Fibroblast of lung (primary cell): ENCODE measurements at places on chromosomes 7 and 10.
A peak's percentile ranks its signal among the peaks of the same experiment; 100 is the strongest.

GRCh38 chr10:95664543-95664942 lies 8.0 kb upstream of the ALDH18A1 start:
- no peaks in the 10 kb centered on the region for H3K36me3 ChIP-seq
- DNase-seq = peak; percentile 4
- H3K27me3 ChIP-seq = no peaks in the 10 kb centered on the region
- H3K4me3 ChIP-seq = no peak overlapping the region
- no peak overlapping the region for H3K27ac ChIP-seq

GRCh38 chr10:122182308-122182707 lies 88.8 kb upstream of the BTBD16 start:
- DNase-seq = peak; percentile 40
- no peaks in the 10 kb centered on the region for H3K36me3 ChIP-seq
- no peak overlapping the region for H3K4me3 ChIP-seq
- no peak overlapping the region for H3K27ac ChIP-seq
- peaks cover 17% of the 10 kb centered on the region for H3K4me1 ChIP-seq
- no peaks in the 10 kb centered on the region for H3K27me3 ChIP-seq

DNA sequence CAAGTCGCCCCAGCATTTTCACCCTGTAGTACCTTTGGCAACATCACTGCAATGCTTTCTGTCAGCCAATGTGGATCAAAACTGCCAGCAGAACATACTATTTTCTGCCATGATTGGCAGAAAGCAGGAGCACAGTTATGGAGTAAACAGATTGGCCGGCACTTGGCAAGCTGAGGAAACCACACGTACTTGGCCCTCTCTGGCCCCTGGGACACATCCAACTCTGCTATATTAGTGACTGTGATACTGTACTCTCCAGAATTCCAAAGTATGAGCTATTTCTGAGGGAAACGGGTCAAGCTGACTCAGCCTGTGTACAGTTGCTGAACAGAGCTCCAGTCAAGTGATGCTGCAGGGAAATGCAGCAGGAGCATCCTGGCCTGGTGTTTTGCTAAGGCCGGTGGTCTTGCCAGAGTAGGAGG lies 39.8 kb upstream of the LANCL2 start:
- peaks cover 6% of the 10 kb centered on the region for H3K4me1 ChIP-seq
- H3K27ac ChIP-seq = peak overlapping the region; percentile 9
- H3K4me3 ChIP-seq = no peak overlapping the region
- H3K36me3 ChIP-seq = no peaks in the 10 kb centered on the region
- DNase-seq = peak; percentile 97

GRCh38 chr7:41981046-41982040 lies 255.7 kb downstream of the GLI3 start:
- no peak overlapping the region for H3K27ac ChIP-seq
- peaks cover 10% of the 10 kb centered on the region for H3K4me1 ChIP-seq
- no peak overlapping the region for H3K4me3 ChIP-seq
- H3K36me3 ChIP-seq = no peaks in the 10 kb centered on the region

DNA sequence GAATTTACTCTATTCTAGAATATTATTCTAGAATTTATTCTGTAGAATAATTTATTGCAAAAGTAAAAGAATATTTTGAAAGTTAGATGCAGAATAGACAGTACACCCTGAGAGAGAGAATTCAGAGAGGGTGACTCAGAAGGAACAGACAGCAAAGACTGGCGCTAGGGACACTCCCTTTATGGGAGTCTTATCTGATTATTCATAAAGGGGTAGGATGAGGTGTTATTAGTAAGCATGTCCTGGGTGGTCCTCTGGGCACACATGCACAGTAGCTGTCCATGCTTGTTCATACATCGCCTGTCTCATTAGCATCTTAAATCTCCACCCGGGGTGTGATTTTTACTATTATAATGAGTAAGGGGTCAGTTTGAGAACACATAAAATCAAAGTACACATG lies 100.1 kb downstream of the XPNPEP1 start:
- DNase-seq = no peak
- no peaks in the 10 kb centered on the region for H3K27me3 ChIP-seq
- no peak overlapping the region for H3K27ac ChIP-seq
- H3K4me3 ChIP-seq = no peak overlapping the region
- no peaks in the 10 kb centered on the region for H3K36me3 ChIP-seq

DNA sequence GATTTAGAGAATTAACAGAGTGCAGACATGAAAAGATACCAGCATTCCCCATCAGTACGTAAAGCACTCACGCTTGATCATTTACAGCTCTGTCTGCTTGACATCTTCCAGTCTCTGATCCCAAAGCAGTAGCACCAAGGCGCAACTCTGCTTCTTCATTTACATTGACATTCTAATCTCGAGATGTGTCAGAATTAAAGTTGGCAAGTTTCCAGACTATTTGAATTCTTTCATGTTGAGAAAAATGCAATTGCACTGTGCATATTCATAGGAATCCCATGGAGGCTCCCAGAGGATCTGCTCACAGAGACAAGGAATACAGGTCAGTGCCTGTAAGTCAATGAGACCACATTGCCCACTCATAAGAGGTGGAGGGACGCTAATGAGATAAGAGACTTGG lies 183.9 kb downstream of the LRRN3 start:
- H3K4me3 ChIP-seq = no peak overlapping the region
- peak; percentile 53 for DNase-seq
- H3K27me3 ChIP-seq = no peaks in the 10 kb centered on the region
- no peak overlapping the region for H3K27ac ChIP-seq

GRCh38 chr10:47255033-47255813 lies 44.8 kb upstream of the GDF10 start:
- peaks cover 4% of the 10 kb centered on the region for H3K27me3 ChIP-seq
- peaks cover 8% of the 10 kb centered on the region for H3K4me1 ChIP-seq
- no peak for DNase-seq
- H3K4me3 ChIP-seq = no peak overlapping the region

- no peaks in the 10 kb centered on the region for H3K27me3 ChIP-seq
- no peak for DNase-seq
- no peak overlapping the region for H3K27ac ChIP-seq
- no peak overlapping the region for H3K4me3 ChIP-seq
- no peaks in the 10 kb centered on the region for H3K4me1 ChIP-seq
- no peaks in the 10 kb centered on the region for H3K36me3 ChIP-seq
These were observed 115.1 kb downstream of the PRKCQ start for GRCh38 chr10:6464862-6465430.

- H3K4me3 ChIP-seq = no peak overlapping the region
- no peaks in the 10 kb centered on the region for H3K36me3 ChIP-seq
- no peak for DNase-seq
These were observed 126.1 kb downstream of the PFKFB3 start for GRCh38 chr10:6328699-6329423.

- no peak overlapping the region for H3K27ac ChIP-seq
- no peak overlapping the region for H3K4me3 ChIP-seq
- peak; percentile 90 for DNase-seq
- H3K36me3 ChIP-seq = no peaks in the 10 kb centered on the region
- H3K4me1 ChIP-seq = no peaks in the 10 kb centered on the region
- H3K27me3 ChIP-seq = no peaks in the 10 kb centered on the region
These were observed 373.1 kb downstream of the THSD7A start for GRCh38 chr7:11458736-11459483.

- H3K4me1 ChIP-seq = no peaks in the 10 kb centered on the region
- no peaks in the 10 kb centered on the region for H3K27me3 ChIP-seq
- no peak overlapping the region for H3K4me3 ChIP-seq
- no peaks in the 10 kb centered on the region for H3K36me3 ChIP-seq
- no peak overlapping the region for H3K27ac ChIP-seq
- no peak for DNase-seq
These were observed 152.8 kb downstream of the SGMS1 start for GRCh38 chr10:50470798-50471582.

- DNase-seq = no peak
- no peaks in the 10 kb centered on the region for H3K27me3 ChIP-seq
- H3K4me3 ChIP-seq = peak overlapping the region; percentile 75
- peaks cover 3% of the 10 kb centered on the region for H3K4me1 ChIP-seq
These were observed 1.1 kb upstream of the ING3 start for GRCh38 chr7:120949393-120949911.

GRCh38 chr7:79452032-79452494 lies 1.4 kb downstream of the MAGI2 start:
- H3K4me3 ChIP-seq = peak overlapping the region; percentile 88
- no peaks in the 10 kb centered on the region for H3K36me3 ChIP-seq
- peak; percentile 88 for DNase-seq
- H3K27ac ChIP-seq = peak overlapping the region; percentile 98

- H3K36me3 ChIP-seq = no peaks in the 10 kb centered on the region
- no peaks in the 10 kb centered on the region for H3K27me3 ChIP-seq
- H3K27ac ChIP-seq = no peak overlapping the region
- H3K4me3 ChIP-seq = no peak overlapping the region
- DNase-seq = no peak
These were observed 15.1 kb upstream of the TBX20 start for GRCh38 chr7:35268953-35269352.

DNA sequence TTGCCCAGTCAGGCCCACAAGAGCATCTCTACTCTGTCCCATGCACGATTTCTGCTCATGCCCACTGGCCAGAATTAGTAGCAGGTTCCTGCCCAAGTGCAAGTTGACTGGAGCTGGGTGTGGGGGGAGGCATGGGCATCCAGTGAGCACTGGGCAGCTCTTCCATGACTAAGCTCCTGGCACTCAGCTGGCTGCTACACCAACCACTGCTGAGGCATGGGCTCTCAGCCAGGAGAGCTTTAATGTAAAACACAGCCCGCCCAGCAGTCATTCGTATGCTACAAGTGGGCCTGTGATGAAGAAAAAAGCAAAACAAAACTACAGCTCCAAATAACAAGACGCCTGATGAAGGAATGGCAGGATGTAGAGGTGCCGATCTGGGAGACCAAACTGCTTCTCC lies 335.4 kb upstream of the PFKP start:
- no peaks in the 10 kb centered on the region for H3K4me1 ChIP-seq
- no peaks in the 10 kb centered on the region for H3K27me3 ChIP-seq
- no peak overlapping the region for H3K27ac ChIP-seq
- no peak overlapping the region for H3K4me3 ChIP-seq

DNA sequence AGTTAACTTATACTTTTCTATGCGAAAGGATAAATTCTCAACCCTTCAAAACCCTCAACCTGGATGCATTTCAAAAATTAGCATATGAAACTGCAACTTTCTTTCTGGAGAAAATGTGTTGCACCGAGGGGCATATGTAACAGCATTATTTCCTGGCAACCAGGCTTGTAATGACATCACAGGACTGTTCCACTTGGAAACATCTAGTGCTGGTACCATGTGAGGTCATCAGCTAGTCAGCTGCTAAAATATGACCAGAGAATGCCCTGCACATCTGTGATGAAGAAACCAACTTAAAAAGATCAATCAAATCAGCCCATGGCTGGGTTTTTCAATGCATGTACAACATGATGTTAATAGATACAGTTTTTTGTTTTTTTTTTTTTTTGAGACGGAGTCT lies 40.0 kb downstream of the FGFR2 start:
- H3K27me3 ChIP-seq = no peaks in the 10 kb centered on the region
- H3K36me3 ChIP-seq = no peaks in the 10 kb centered on the region
- no peak overlapping the region for H3K4me3 ChIP-seq
- no peaks in the 10 kb centered on the region for H3K4me1 ChIP-seq

DNA sequence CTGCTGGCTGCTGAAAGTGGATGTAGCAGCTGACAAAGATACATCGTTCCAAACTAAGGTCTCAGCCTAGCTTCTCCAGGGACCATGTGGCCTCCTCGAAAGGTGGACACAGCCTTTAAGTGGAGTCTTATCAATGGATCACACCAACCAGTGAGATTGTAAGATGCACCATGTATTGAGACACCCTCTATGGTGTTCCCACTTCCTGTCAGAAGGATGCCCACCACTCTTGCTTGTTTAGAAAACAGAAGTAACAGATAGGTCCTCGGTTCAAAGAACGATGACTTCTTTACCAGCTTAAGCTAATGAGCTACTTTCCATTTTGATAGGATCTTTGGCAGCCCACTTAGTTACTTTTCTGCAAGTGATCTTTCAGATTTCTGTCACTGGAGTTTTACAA lies 34.3 kb downstream of the SLC25A13 start:
- no peak for DNase-seq
- no peak overlapping the region for H3K4me3 ChIP-seq
- H3K4me1 ChIP-seq = no peaks in the 10 kb centered on the region
